Astrocyte of the spinal cord (primary cell): ENCODE measurements at places on chromosomes 12 and 14.

- no peak for DNase-seq
Observed at GRCh38 chr14:65344011-65344410, 68.5 kb upstream of the FUT8 start.

GRCh38 chr14:30874999-30875787 is 834 bp downstream of the COCH start:
- DNase-seq: no peak

DNA sequence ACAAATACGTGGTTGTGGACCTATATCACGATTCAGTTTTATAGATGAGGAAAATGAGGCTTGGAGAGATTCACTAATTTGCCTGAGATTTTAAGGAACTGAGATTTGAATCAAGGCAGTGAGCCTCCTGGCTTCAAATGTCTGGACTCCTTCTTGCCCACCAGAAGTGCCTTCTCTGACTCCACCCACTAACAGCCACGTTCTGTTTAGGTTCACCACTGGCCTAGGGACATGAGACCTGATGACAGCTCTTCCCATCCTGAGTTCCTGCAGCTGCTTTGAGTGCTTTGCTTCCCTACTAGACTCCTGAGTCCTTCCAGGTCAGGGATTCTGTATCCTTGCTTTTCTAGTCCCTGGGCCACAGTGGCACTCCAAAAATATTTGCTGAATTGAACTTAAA is 57.1 kb downstream of the PLBD1 start:
- no peak for DNase-seq

GRCh38 chr12:31999692-32000091 is 40.5 kb downstream of the RESF1 start:
- no peak for DNase-seq

DNA sequence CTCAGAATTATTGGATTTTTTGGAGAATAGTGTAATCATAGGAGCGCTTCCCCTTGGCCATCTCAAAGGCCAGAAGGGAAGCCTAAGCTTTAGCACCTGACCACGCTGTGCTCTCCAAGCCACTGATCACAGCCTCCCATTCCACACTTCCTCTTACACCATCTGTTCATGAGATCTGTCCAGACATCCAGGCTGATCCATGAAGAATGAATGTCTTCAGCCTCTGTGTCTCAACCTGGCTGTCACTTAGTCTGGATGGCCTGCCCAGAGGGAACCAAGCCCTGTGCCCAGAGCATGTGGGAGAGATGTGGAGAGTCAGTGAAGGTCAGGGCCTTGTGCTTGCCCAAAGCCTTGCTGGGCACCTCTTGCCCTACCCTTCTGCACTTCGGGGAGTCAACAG is 40.5 kb downstream of the TSPAN11 start:
- no peak for DNase-seq

- peak; percentile 65 for DNase-seq
Observed at GRCh38 chr14:39665075-39665475, 232.8 kb upstream of the FBXO33 start.

- peak; percentile 23 for DNase-seq
Observed at GRCh38 chr12:614411-614970, 48.8 kb downstream of the NINJ2 start.

GRCh38 chr12:64137117-64137516 is 85.0 kb downstream of the KICS2 start:
- no peak for DNase-seq
